ENCODE measurements at places on chromosomes 7 and 10.

DNA sequence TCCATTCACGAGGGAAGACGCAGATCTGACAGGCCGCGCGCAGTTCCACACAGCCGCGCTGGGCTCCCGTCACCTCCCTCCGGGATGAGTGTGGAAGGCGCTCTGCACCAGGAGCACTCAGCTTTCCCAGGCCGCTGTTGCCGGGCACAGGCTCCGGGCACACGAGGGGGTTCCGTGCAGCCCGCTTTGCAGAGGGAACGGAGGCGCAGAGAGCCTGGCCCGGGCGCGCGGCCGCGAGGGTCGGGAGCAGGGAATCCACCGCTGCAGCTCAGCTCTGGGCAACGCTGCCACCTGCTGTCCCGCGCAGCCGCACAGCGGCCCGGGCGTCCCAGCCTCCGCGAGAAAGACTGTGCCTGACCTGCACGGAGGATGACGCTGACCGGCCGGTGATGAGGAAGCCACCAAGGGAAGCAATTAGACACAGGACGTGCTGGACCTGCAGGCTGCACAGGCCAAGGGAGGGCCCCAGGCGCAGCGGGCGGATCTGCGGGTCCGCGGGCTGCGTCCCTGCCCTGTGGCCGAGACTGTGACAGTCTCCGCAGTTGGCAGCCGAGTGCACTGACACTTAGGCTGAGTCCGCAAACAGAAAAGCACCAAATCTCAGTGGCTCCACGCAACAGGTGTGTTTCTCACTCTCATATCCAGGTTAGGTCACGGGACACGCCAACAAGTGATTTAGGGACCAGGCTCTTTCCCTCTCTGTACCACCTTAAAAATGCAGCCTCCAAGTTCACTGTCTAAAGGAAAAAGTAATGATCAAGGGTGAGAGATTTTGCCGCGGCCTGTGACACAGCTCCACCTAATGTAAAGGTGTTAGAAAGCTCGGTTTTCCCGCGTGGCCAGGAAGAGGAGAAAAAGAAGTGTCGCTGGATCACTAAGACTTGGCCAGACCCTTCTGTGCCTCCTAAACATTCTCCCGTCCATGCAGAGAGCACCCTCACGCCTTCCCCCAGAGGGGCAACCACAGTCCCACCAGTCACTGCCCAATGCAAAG lies 94.5 kb downstream of the SEC61G start:
- no peak for DNase-seq

DNA sequence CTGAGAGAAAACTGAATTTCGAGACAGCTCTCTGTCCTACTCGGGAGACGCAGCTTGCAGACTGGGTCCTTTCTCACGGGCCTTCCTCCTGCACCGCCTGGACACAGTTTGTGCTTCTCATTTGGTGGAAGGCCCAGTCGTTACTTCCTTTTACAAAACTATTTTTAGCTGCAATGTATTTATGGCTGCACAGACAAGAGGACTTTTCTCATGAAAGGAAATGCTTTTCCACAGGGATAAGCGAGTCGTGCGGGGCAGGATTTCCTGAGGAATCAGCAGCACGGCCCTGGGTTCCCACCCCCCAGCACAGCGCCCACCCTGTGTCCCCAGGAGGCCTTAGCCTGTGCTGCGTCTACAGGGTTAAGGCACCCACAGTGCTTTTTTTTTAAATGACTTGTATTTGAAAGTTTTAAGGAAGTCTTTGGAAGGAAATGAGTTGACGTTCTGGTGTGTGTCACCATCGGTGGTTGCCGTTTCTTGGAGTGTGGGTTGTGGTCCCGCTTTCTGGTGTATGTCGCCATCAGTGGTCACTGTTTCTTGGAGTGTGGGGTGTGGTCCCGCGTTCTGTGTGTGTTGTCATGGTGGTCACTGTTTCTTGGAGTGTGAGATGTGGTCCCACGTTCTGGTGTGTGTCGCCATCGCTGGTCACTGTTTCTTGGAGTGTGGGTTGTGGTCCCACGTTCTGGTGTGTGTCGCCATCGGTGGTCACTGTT lies 50.9 kb downstream of the INPP5A start:
- DNase-seq: no peak

DNA sequence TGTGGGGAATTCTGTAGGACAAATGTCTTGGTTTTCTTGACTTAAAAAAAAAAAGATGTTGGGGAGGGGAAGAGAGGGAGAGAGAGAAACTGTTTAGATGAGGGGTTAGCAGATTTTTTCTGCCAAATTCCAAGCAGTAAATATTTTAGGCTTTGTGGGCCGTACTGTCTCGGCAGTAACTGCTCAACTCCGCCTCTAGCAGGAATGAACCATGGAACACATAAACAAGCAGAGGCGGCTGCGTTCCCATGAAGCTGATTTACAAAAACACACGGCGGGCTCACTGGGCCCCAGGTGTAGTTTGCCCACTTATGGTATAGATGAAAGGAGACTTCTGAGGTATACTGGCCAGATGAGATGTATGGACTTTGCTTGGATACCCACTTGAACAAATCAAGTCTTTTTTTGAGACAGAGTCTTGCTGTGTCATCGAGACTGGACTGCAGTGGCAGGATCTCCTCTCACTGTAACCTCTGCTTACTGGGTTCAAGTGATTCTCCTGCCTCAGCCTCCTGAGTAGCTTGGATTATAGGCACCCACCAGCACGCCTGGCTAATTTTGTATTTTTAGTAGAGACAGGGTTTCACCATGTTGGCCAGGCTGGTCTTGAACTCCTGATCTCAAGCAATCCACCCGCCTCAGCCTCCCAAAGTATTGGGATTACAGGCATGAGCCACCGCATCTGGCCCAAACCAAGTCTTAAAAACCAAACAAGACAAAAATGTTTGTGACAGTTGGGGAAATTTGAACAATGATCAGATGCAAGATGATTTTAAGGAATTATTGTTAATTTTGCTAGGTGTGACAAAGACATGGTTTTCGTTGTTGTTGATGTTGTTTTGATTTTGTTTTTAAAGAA lies 9.7 kb upstream of the ADAMTS14 start:
- DNase-seq: no peak

DNA sequence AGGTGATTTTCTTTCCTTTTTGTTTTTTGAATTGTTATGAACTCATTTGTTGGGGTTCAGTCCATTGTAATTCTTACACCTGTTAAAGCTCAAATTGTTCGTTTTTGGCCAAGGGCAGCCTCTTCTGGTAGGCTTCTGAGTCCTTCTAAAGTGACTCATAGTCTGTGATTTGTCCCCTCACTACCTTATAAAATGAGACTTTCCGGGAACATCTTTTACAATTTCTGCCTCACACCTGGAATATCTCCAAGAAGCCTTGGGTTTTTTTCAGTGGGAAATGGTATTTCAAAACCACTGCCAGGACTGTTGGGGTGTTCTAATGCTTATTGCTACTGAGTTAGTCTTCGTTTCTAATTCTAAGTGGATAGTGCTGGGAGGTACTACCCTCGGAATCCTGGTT lies 56.7 kb downstream of the BMPR1A start:
- DNase-seq: no peak

- DNase-seq: peak; percentile 52
Observed at GRCh38 chr7:41881331-41882130, 178.6 kb upstream of the INHBA start.

DNA sequence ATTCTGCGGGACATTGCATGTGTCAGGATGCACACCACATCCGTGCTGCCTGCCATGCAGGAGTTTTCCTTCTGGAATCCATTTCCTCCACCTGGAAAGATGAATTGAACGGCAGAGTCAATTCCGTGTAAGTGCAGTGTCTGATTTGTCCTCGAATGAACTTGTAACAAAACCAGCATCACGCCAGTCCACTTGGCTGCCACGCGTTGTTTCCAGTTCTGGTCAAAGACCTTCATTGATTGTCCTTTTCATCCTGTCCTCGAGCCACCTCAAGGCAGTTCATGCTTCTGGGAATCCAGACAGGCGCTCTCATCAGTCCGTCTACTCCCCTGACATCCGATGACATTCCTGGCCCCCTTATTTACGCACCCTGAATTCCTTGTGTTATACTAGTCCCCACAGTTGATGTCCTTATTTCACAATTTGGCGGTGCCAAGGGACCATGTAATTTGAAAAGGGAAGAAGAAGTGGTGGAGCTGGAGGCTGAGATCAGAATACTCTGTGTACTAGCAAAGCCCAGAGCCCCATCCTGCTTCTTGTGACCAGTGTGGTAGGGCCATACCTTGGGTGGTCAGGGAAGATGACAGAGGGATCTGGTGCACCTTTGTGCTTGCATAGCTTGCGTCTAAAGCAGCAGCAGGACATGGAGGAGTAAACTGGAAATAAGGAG lies 502.2 kb downstream of the PLXNA4 start:
- DNase-seq: no peak

DNA sequence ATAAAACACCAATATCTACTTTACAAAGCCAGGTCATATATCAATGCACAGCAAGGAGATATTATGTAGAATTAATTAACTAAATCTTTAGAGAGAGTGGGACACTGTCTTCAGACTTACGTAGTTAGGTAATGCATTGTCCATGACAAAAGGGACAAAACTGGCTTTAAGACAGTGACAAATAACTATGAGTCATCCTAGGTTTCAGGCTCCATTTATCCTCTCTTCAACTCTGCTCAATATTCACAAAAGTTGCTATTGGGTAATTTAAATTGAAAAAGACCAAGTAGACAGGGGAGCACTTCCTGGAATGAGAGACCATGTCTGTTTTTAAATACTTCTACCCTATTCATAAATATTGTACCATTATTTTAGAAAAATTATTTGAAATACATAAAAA lies 464.5 kb downstream of the ARL4A start:
- no peak for DNase-seq

DNA sequence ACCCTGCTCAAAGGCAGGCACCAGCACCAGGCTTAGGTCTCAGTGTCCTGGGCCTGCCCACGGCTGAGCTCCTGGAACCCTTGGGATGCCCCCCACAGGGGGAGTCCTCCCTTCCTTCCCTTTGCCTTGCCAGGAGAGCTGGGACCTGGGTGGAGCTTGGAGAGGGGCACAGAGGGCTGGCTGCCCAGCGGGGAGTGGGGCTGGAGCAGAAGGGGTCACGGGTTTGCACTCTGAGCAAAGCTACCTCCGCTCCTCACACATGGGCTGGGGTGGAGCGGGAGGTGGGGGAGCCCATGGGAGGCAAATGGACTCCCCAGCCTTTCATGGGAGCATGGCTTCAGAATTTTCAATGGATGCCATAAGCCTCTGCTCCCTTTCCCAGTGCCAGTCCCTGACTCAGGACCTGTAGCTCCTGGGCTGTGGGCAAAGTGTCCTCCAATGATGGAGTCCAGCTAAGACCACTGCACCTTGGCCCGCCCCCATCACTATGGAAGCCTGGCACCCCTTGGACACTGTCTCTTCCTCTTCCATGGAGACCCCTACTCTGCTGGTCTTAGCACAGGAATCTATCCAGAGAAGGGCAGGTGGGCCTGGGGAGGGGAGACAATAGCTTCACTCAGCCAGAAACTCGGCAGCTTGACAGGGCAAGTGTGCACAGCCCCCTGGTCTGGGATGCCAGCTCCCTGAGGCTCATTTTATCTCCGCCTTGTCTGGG lies 39.9 kb downstream of the LDB3 start:
- no peak for DNase-seq

DNA sequence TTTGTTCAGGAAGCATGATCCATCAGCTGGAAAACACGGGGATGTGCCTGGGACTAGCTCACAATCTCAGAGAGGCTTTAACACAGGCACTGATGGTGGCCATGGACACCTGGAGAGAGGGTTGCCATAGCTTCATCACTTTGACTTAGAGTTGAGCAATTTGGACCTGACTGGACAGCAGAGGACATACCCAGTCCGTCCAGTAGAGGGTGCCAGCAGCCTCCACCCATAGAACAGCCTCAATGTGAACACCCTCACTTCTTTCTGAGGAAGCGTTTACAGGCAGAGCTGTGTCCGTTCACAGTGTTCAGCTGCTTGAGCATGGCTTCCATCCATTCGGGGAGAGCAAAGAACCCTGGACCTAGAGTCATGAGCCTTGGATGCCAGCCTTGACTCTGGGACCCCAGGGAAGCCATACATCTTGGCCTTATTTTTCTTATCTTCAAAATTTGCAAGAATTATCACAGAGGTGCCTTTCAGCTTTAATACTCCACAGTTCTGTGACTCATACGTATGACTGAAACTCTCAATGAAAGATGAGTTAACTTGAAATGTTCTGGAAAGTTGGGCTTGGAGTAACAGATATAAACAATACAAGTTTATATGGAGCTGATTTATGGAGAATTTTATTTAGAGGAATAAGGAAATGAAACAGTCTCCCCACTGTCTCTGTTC lies 302.9 kb upstream of the PODXL start:
- peak; percentile 9 for DNase-seq

GRCh38 chr7:28565980-28566379 lies 153.7 kb downstream of the CREB5 start:
- DNase-seq: no peak

- DNase-seq: no peak
Observed at GRCh38 chr7:39609935-39610263, 13.5 kb upstream of the RALA start.

DNA sequence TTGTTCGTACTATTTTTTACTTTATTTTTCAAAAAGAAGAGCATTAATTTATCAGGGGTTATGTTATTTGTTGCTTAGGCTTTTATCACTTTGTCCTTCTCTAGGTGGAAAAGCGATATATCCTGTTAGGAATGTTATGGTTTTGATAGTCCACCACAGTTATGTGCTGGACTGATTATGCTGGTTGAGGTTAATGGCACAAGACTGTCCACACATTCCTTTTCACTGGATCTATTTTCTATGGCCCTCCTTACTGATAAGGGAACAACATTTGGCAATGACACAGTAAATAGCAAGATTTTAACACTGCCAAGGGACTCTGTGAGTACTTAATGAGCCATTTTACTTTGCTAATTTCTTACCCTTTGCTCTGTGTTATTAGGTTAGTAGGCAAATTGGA lies 1212.3 kb downstream of the NXPH1 start:
- no peak for DNase-seq

- DNase-seq: no peak
Observed at GRCh38 chr10:86968994-86969355, 693 bp downstream of the ADIRF start.

- DNase-seq: no peak
Observed at GRCh38 chr7:21996641-21997040, 50.9 kb upstream of the CDCA7L start.

DNA sequence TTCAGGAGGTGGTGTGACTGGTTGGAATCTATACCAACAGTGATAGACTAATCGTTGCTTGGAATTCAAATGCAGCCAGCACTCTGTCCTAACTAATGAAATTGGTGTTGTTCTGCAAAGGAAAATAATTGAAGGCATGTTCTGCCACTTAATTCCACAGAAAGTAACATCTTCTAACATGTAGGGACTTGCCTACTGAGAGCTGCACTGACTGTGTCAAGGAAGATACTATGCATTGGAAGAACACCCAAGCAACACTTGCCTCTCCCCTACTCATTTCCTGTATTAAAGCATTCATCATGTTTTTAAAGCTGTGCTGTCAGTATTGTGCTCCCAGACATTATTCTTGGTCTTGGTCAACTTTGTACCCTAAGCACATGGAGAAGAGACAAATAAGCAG lies 2.7 kb upstream of the CYP3A7 start:
- no peak for DNase-seq

DNA sequence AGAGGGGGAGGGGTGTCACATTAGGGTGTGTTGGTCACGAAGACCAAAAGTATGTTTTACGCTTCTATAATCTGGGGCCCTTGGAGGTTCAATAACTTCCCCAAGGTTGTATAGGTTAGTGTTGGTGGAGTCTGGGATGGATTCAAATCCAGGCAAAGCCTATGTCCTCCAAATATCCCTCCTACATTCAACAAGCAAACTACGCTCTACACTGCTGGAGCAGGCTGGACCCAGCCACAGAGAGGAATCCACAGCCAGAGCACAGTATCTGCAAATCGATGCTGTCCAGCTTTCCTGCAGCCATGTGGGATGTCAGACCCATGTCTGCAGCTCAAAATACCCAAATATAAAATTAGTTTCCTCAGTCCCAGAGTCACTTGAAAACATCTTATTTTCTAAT lies 198.0 kb downstream of the COBL start:
- no peak for DNase-seq
